ENCODE measurements at places on chromosomes 6 and 20. TPM values are rescaled to one million over a fixed set of nuclear protein-coding genes. Genes with fewer than 3 reads are reported as not detected.

Gene CYP39A1
- total RNA-seq: 0.66 TPM

Gene WFDC13
- not detected for total RNA-seq

Gene THBS2
- not detected for total RNA-seq

Gene RBBP9
- total RNA-seq: 22.8 TPM

Gene LCA5
- 0.73 TPM for total RNA-seq

Gene ADGB
- not detected for total RNA-seq

Gene SYCP2
- 1.8 TPM for total RNA-seq

Gene TULP1
- total RNA-seq: not detected

Gene RING1
- total RNA-seq: 23.3 TPM

Gene EIF2S2
- total RNA-seq: 75.4 TPM

Gene TNNC2
- total RNA-seq: not detected

DNA sequence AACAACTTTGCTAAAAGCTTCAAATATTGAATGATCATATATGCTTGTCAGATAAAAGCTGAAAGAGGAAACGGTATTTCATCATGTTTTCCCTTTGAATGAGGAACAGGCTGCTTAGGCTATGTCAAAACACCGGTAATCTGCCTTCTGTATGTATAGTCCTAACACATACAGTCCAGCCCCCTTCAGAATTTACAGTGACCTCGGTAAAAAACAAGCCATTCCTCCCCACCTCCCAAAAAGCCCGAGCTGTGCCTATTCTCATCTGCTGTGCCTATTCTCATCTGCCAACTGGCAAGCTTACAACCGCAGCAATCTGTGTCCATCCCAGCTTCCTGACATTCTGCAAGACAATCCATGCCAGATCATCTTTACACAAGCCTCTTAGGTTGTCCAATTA is 26.8 kb upstream of the UBE2J1 start:
- H3K4me3 ChIP-seq: no peak overlapping the region
- no peak for DNase-seq
- no peaks in the 10 kb centered on the region for H3K27me3 ChIP-seq
- no peaks in the 10 kb centered on the region for H3K36me3 ChIP-seq
- H3K27ac ChIP-seq: no peak overlapping the region
- no peaks in the 10 kb centered on the region for H3K4me1 ChIP-seq

- no peak overlapping the region for H3K27ac ChIP-seq
- H3K4me3 ChIP-seq: no peak overlapping the region
- H3K27me3 ChIP-seq: no peaks in the 10 kb centered on the region
- DNase-seq: no peak
- H3K4me1 ChIP-seq: peaks cover 21% of the 10 kb centered on the region
Observed at GRCh38 chr20:36036688-36037087, 68.3 kb downstream of the CNBD2 start.

DNA sequence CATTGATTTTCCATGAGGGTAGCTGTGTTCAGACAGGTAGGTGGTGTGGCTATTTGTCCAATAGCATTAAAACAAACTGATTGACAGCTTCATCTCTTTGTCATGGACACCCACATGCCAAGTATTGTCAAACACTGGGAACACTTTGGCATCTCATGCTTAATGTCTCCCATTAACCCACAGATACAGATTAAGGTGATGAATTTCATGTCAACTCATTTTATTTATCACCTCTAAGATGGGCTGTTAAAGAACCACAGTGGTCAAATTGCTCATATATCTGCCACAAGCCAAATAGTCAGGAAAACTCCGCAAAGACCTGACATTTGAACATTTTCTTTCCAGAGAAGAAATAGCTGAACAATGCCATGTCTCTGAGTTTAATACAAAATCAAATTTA is 139.1 kb upstream of the SPTLC3 start:
- no peaks in the 10 kb centered on the region for H3K4me1 ChIP-seq
- peaks cover 73% of the 10 kb centered on the region for H3K27me3 ChIP-seq
- H3K4me3 ChIP-seq: no peak overlapping the region

GRCh38 chr6:161161889-161162624 is 111.8 kb downstream of the AGPAT4 start:
- no peak overlapping the region for H3K4me3 ChIP-seq
- no peak overlapping the region for H3K27ac ChIP-seq
- H3K4me1 ChIP-seq: no peaks in the 10 kb centered on the region
- no peak for DNase-seq
- no peaks in the 10 kb centered on the region for H3K27me3 ChIP-seq
- H3K36me3 ChIP-seq: no peaks in the 10 kb centered on the region

GRCh38 chr6:136051140-136051775 is 198.9 kb downstream of the MTFR2 start:
- no peak for DNase-seq
- no peaks in the 10 kb centered on the region for H3K27me3 ChIP-seq
- H3K27ac ChIP-seq: no peak overlapping the region
- H3K4me3 ChIP-seq: no peak overlapping the region

GRCh38 chr6:133637874-133638273 is 251.0 kb upstream of the TCF21 start:
- H3K4me1 ChIP-seq: no peaks in the 10 kb centered on the region
- no peak overlapping the region for H3K27ac ChIP-seq
- H3K27me3 ChIP-seq: no peaks in the 10 kb centered on the region
- no peaks in the 10 kb centered on the region for H3K36me3 ChIP-seq
- DNase-seq: no peak

GRCh38 chr20:23122321-23122720 is 36.2 kb upstream of the CD93 start:
- no peaks in the 10 kb centered on the region for H3K4me1 ChIP-seq
- no peak for DNase-seq
- 0 out of 2 replicates have a peak, but pooled peaks cover 3% of the 10 kb centered on the region for H3K27me3 ChIP-seq
- no peaks in the 10 kb centered on the region for H3K36me3 ChIP-seq

DNA sequence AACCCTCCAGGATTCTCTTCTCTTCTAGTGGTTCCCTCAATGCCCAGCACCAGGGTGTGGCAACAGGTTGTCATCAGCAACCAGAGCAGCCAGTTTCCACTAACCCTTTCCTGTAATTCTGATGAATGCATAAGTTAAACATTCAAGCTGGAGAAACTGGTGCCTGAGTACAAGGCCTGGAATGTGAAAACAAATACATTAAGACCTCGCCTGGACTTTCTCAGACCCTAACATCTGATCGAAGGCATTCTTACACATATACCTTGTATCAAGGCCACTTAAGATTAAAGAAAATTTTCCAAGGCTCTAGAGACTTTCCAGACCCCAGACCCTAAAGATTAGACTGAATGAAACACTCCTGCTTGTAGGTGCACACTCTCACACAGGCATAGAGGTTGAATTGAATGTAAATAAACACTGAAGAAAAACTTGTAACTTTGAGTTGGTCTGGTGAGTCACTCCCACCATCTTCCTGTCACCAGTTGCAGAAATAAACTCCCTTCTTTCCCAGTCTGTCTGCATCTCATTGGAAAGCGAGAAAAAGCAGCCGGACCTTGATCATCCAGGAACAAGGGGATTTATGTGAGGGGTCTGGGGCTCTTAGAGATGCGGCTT is 9.0 kb downstream of the LRP11 start:
- peak overlapping the region; percentile 64 for H3K4me3 ChIP-seq
- peaks cover 62% of the 10 kb centered on the region for H3K4me1 ChIP-seq
- no peaks in the 10 kb centered on the region for H3K27me3 ChIP-seq
- peak; percentile 93 for DNase-seq

DNA sequence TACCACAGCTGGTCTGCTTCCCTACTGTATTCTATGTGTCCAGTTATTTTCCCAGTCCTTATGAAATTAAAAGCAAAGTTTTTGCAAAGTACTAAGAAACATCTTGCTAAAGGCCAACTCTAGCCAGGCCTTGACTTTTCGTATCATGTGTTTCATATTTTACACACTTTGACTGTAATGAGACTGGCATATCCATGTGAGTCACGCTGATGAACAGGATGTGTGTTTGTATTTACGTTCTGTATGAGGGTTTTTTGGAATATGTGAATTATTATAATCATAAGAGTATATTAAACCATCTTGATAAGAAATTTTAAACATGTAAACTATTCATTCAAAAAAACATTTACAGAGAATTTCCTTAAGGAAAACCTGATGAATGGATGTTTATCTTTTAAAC is 59.7 kb downstream of the EYA4 start:
- H3K27ac ChIP-seq: no peak overlapping the region
- H3K4me3 ChIP-seq: no peak overlapping the region
- no peaks in the 10 kb centered on the region for H3K27me3 ChIP-seq
- peak; percentile 24 for DNase-seq
- peaks cover 8% of the 10 kb centered on the region for H3K4me1 ChIP-seq

GRCh38 chr20:61982191-61982950 is 83.3 kb downstream of the TAF4 start:
- no peaks in the 10 kb centered on the region for H3K27me3 ChIP-seq
- no peak for DNase-seq
- no peak overlapping the region for H3K4me3 ChIP-seq
- no peaks in the 10 kb centered on the region for H3K36me3 ChIP-seq

GRCh38 chr6:132344811-132345210 is 56.5 kb downstream of the MOXD1 start:
- no peak overlapping the region for H3K27ac ChIP-seq
- H3K27me3 ChIP-seq: no peaks in the 10 kb centered on the region
- no peaks in the 10 kb centered on the region for H3K4me1 ChIP-seq
- H3K4me3 ChIP-seq: no peak overlapping the region
- H3K36me3 ChIP-seq: no peaks in the 10 kb centered on the region
- DNase-seq: no peak

GRCh38 chr6:43644940-43645612 is at the start of gene RSPH9:
Gene RSPH9 (plus strand): TSS chr6:43645036. CDS start chr6:43645099, 63 bp downstream.
- no peak within 1 kb of the TSS for H3K27ac ChIP-seq
- peaks cover 21% of the 10 kb centered on the region for H3K36me3 ChIP-seq
- H3K4me1 ChIP-seq: no peaks in the 10 kb centered on the region

DNA sequence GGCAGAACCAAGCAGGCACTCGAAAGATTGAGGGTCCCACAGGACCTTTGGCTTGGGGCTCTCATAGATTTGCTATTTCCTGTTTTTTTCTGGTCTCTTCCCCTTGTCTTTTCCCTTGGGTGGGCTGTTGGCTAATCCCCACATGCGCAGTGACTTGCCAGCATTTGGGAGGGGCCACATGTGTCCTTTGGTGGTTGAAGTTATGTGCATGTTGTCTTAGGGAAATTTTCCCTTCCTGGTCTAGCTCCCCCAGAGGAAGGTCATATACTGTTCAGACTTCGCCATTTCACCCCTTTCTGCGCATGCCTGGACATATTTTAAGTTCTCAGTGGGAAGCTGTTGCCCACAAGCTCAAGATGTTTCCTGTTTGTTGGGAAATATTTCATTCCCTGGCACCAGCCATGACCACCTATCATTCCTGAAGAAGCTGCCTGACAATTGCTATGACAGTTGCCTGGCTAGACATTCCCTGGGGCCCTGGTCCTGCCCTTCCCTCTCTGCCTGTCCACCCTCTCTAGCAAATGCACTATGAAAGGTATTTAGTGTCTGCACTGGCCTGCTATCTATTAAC is 156.2 kb upstream of the THBS2 start:
- no peaks in the 10 kb centered on the region for H3K36me3 ChIP-seq
- H3K27ac ChIP-seq: no peak overlapping the region
- H3K27me3 ChIP-seq: no peaks in the 10 kb centered on the region
- DNase-seq: no peak

DNA sequence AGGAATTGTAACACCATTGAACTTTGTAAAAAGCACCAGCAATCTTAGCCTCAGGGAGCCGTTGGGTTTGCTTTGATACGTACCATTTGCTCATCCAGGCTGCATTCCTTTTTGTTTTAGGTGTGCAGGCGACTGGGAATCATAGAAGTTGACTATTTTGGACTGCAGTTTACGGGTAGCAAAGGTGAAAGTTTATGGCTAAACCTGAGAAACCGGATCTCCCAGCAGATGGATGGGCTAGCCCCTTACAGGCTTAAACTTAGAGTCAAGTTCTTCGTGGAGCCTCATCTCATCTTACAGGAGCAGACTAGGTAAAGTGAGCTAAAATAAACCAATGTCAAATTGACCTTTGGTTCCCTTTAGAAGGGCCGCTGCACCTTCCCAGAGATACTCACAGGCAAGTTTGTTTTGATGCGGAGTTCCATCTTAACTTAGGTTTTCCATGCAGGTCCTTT is 1.6 kb downstream of the MYLIP start:
- peak overlapping the region; percentile 84 for H3K27ac ChIP-seq
- H3K27me3 ChIP-seq: peaks cover 5% of the 10 kb centered on the region
- peak; percentile 87 for DNase-seq
- peaks cover 3% of the 10 kb centered on the region for H3K36me3 ChIP-seq

- no peaks in the 10 kb centered on the region for H3K36me3 ChIP-seq
- H3K27ac ChIP-seq: no peak overlapping the region
Observed at GRCh38 chr6:4460586-4461475, 315.4 kb upstream of the CDYL start.

- H3K36me3 ChIP-seq: no peaks in the 10 kb centered on the region
- H3K4me3 ChIP-seq: no peak overlapping the region
- H3K4me1 ChIP-seq: no peaks in the 10 kb centered on the region
- no peak overlapping the region for H3K27ac ChIP-seq
Observed at GRCh38 chr6:132147530-132148011, 196.4 kb upstream of the CCN2 start.

- H3K4me3 ChIP-seq: no peak overlapping the region
- H3K27ac ChIP-seq: peak overlapping the region; percentile 85
- H3K4me1 ChIP-seq: peaks cover 45% of the 10 kb centered on the region
- H3K36me3 ChIP-seq: no peaks in the 10 kb centered on the region
- DNase-seq: peak; percentile 43
Observed at GRCh38 chr6:3325210-3325609, 66.5 kb downstream of the PSMG4 start.

- no peak overlapping the region for H3K4me3 ChIP-seq
- no peaks in the 10 kb centered on the region for H3K36me3 ChIP-seq
- peaks cover 25% of the 10 kb centered on the region for H3K4me1 ChIP-seq
- no peaks in the 10 kb centered on the region for H3K27me3 ChIP-seq
Observed at GRCh38 chr6:154320181-154320580, 36.4 kb downstream of the IPCEF1 start.

DNA sequence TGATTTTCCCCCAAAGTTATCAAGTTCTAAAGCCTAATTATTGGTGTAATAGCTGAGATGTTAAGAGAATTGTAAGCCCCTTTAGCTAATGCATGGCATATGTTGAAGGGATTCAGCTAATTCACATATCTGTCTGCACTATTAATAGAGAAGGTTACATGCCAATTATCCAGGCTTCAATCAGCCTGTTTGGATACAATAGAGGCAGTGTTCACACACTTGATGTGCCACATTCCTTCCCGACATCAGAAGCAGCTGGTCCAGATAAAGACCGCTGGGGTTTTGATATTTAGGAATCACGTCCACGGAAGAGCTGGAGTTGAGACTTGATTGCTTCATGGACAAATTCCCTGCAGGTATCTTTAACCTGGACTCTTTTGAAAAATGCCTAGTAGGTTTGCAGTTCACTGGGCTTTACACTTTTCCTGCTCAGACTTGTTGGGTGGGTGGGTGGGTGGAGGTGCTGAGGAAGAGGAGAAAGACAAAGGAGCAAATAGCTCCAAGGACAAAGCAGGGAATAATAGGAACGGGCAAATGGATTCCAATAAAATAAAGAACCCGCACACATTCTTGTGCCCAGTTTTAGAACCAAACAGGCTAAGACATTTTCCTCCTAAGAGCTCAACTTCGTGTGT is 142.6 kb upstream of the ZNF217 start:
- peak overlapping the region; percentile 87 for H3K27ac ChIP-seq
- no peaks in the 10 kb centered on the region for H3K27me3 ChIP-seq
- peak; percentile 41 for DNase-seq
- peaks cover 64% of the 10 kb centered on the region for H3K4me1 ChIP-seq

GRCh38 chr6:168428052-168428826 is 12.7 kb upstream of the SMOC2 start:
- H3K4me3 ChIP-seq: no peak overlapping the region
- peaks cover 12% of the 10 kb centered on the region for H3K27me3 ChIP-seq
- no peaks in the 10 kb centered on the region for H3K4me1 ChIP-seq
- no peaks in the 10 kb centered on the region for H3K36me3 ChIP-seq

Data from PC-3 (cell line).